Occipital lobe (tissue), 3 donors: ENCODE measurements at places on chromosomes 5 and 9.

DNA sequence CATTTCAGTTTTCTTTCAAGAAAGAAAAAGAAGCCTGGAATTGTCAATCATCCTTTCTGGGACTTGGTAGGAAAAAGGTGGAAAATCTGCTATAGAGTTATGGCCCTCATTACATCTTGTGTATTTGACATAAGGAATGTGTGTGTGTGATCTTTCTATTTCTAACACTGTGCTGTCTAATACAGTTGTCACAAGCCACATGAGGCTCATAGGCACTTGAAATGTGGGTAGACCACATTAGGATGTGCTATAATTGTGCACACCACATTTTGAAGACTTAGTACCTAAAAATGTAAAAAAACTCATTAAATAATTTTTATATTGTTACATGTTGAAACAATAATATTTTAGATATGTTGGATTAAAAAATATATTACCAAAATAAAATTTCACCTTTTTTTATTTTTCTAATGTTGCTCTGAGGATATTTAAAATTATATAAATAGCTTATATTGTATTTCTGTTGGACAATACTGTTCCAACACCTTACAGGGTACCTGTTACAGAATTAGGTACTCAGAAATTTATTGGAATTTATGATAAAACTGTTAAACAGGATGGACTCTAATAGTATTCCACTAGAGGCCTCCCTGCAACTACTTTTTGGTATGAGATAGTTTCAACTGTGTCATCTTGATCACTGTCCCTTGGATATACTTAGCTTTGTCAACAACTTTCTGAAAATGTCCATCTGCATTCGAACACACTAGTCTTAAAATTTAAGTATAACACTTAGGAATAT is 18.4 kb downstream of the MSANTD3 start:
- DNase-seq, result no peak

DNA sequence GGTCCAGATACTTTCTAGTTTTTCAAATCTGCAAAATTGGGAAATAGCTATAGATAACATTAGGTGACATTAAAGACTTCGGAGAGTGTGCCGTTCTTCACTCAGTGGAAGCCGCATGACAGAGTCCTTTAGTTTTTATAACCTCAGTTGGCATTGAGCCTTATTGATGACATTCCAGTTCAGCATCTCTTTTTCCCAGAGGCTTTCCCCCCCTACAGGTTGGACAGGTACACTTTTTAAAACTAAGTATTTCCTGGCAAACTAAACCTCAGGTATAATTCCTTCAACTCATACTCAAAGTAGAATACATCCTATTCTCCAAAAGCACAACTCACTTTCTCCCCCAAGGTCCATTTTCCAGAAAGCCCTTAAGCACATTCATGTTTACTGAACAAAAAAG is 58.7 kb downstream of the SLC46A2 start:
- no peak for DNase-seq

GRCh38 chr9:129708793-129709192 is 43.3 kb downstream of the PRRX2 start:
- no peak for DNase-seq

DNA sequence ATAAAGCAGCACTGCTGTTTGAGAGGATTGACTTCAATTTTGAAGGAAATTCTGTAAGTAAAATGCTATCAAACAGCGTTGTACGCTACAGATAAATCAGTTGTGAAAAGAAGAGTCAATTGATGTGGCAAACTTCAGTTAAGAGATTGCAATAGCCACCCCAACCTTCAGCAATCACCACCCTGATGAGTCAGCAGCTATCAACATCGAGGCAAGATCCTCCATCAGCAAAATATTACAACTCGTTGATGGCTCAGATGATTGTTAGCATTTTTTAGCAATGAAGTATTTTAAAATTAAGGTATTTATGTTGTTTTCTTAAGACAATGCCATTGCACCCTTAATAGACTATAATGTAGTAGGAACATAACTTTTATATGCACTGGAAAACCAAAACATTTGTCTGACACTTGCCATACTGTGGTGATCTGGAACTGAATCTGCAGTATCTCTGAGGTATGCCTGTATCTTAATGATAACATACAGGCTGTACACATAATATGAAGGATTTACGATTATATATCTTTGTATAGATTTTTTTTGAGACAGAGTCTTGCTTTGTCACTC is 47.5 kb downstream of the VPS13A start:
- DNase-seq, result no peak
